ENCODE measurements at places on chromosomes 7 and 10.
A peak's percentile ranks its signal among the peaks of the same experiment; 100 is the strongest.

DNA sequence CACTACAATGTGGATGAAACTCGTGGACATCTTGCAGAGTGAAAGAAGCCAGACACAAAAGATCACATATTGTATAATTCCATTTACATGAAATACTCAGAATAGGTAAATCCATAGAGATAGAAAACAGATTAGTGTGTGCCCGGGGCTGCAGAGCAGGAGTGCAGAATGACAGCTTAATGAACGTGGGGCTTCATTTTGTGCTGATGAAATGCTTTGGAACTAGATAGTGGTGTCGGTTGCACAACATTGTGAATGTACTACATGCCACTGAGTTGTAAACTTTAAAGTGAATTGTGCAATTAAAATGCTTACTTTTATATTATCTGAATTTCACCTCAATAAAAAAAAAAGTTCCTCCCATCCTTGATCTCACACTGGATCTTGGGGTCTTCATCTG is 31.8 kb upstream of the CARD11 start:
- no peak for DNase-seq

- no peak for DNase-seq
Observed at GRCh38 chr10:98667081-98667480, 220.3 kb upstream of the HPS1 start.

DNA sequence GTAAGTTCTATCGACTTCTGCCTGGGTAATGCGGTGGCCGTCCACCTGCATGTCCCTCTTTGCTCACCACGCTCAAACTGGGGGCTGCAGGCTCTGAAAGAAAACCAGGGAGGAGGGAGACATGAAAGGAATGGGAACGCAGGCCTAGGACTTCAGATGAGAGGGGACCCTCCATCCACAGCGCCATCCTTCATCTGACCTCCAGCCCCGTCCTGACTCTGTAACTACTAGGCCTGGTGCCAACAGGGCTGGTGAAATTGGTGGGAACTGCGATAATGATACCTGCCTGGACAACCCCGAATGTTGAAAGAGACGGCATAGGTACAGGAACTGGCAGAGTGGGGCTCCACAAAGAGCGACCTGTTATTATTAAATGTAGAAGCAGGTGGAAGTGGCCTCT is 1.3 kb upstream of the ECHDC3 start:
- no peak for DNase-seq

GRCh38 chr7:129014501-129015101 is 40.3 kb downstream of the TNPO3 start:
- DNase-seq: no peak

- peak; percentile 36 for DNase-seq
Observed at GRCh38 chr10:85318809-85319807, 990.7 kb downstream of the CCSER2 start.

DNA sequence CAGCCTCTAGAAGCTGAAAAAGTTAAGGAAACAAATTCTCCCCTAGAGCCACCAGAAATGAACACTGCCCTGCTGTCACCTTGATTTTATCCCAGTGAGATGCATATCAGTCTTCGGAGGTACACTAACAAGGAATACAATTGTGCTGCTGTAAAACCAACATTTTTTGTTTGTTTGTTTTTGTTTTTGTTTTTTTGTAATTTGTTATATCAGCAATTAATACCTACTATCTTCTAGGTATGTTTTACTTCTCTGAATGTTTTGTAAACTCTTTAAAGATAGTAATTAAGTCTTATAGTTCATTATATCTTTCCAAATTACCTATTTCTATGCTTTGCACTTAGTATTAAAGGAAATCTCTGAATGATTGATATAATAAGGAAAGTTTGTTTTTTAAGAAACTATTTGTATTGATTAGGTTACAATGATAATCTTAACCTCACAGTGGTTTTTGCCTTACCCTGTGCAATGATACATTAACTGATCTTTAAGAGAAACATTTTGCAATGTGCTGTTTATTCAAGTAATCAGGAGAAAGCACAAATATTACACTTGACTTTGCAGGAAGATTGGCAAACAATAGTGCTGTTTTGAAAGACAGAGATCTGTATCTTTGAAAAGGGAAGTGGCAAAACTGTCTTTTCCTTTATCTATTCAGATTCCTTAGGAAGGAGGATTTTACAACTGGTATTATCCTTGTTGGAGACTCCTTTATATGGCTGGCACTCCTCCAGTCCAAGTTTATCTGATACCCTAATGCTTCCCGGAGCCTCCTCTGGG is 11.3 kb upstream of the HGF start:
- no peak for DNase-seq

DNA sequence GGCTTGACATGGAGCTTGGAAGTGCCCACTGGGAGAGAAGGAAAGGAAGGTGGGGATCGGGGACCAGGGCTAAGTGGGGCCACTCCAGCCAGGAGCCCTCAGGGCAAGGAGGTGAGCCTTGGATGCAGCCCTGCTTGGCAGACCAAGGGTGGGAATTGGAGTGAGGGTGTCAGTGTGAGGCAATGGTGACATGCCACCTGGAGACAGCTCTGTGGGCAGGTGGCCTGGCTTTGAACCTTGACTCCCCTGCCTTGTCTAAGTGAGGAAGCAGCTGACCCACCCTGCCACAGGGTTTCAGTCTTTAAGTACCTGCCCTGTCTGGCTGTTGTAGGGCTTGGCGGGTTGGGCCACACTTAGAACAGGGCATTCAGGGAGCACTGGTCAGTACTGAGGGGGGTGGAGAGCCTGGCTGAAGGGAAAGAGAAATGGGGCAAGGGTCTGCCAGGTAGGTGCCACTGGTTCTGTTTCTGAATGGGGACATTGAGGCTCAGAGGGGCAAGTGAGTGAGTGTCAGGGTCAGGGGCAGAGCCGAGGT is 4.8 kb downstream of the RAMP3 start:
- DNase-seq: no peak

DNA sequence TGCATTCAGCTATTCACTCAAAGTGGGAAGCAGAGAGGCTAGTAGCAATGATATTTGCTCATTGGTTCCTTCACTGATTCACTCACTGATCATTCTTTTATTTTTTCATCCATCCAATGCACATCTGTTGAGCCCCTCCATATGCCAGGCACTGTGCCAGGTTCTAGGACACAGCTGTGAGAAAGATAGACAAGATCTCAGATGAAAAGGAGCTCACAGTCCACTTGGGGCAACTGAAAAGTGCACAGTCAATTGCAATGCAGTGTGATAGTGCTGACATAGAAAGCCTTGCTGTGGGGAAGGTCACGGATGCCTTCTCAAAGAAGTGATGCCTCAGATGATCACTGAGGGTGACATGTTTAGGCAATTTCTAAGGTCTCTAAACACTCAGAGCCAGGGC is 262.3 kb downstream of the PTEN start:
- no peak for DNase-seq

- DNase-seq: no peak
Observed at GRCh38 chr7:118259115-118259514, 34.6 kb downstream of the ANKRD7 start.

- DNase-seq: peak; percentile 22
Observed at GRCh38 chr10:101444058-101444898, 90.3 kb downstream of the BTRC start.

GRCh38 chr7:148056406-148056805 is 534.2 kb upstream of the C7orf33 start:
- no peak for DNase-seq

DNA sequence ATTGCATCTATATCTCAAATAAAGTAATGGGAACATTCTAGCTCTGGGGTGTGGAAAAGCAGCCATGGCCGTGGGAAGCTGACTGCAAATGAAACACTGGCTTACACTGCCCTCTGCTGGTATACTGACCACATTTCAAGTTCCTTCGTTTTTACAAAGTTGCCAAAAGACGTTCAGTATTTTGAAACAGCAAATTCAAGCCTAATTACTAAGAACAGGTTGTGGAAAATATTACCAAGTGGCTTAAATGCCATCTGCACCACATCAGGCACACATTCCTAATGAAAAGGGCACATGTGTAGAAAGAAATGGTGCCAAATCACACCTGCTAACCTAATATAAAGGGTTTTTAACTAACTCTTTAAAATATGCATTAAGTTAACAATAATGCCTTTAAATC is 83.9 kb downstream of the JAZF1 start:
- DNase-seq: peak; percentile 66

DNA sequence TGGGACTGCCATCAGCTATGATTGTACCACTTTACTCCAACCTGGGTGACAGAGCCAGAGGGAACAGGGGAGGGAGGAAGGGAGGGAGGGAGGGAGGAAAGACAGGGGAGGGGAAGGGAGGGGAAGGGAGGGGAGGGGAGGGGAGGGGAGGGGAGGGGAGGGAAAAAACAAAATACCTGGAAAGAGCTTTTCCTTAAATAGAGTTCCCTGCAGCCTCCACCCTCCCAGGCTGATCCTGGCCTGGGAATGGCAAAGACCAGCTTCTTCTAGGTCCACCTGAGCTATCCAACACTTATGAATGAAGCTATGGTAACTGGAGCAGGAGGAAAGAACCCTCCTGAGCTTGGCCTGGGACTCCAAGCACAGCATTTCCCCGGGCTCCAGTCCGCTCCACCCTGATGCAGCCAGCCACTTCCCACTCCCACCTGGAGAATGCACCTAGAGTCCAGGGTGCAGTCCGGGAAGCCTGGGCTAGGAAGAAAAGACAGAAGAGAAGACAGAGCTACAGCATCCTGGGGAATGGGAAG is 66.1 kb downstream of the GRID1 start:
- no peak for DNase-seq

GRCh38 chr10:113003052-113003451 is 53.0 kb downstream of the TCF7L2 start:
- peak; percentile 38 for DNase-seq

- DNase-seq: no peak
Observed at GRCh38 chr10:25820472-25820871, 113.6 kb upstream of the MYO3A start.

GRCh38 chr10:97596101-97597082 is 6.9 kb downstream of the C10orf62 start:
- DNase-seq: peak; percentile 55

DNA sequence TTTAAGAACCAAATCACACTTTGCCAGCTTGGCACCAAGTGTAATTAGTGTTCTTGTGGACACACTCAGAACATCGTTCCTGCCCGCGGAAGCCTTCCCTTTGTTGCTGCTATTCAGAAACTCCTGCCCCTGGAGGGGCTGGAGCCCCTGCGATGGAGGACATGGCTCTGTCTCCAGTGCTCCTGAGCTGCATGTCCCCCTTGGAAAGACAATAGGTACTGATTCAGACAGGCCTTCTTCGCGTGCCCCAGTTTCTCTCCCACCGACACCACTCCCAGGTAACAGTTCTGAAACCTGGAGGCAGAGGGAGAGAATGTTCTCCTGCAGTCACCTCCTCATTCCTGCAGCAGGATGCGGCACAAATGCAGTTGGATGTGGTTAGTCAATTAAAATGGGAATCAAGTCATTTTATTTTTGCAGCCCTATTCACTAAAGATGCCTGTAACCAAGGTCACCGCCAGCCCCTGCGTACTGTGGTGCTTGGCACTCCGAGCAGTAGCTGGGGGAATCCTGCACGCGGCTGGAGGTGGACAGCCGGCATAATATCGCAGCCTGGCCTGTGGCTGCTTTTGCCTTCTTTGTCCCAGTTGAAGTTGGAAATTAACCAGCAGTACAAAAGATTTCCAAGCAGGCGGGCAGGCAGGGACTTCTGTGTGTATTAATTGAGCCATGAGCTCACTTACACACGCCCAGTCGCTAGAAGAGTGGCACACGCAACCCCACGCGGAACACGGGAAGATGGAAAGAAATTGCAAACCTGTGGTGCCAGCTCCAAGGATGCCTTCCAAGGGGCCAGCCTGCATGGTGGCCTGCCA is 205.7 kb downstream of the EBF3 start:
- DNase-seq: no peak

DNA sequence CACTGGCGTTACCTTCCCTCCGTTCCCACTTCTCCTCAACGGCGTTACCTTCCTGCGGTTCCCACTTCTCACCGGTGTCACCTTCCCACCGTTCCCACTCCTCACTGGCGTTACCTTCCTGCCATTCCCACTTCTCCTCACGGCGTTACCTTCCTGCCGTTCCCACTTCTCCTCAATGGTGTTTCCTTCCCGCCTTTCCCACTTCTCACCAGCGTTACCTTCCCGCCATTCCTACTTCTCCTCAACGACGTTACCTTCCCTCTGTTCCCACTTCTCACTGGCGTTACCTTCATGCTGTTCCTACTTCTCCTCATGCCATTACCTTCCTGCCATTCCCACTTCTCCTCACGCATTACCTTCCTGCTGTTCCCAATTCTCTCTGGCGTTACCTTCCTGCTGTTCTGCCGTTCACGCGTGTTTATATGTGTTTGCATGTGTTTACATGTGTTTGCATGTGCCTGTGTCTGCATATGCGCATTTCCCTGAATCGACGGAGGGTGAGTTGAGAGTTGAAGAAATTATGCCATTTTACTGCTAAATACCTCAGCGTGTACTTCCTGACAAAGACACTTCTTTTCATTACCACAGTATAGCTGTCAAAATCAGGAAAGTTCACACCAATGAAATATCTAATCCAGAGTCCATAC is 23.2 kb upstream of the CFAP46 start:
- DNase-seq: no peak

DNA sequence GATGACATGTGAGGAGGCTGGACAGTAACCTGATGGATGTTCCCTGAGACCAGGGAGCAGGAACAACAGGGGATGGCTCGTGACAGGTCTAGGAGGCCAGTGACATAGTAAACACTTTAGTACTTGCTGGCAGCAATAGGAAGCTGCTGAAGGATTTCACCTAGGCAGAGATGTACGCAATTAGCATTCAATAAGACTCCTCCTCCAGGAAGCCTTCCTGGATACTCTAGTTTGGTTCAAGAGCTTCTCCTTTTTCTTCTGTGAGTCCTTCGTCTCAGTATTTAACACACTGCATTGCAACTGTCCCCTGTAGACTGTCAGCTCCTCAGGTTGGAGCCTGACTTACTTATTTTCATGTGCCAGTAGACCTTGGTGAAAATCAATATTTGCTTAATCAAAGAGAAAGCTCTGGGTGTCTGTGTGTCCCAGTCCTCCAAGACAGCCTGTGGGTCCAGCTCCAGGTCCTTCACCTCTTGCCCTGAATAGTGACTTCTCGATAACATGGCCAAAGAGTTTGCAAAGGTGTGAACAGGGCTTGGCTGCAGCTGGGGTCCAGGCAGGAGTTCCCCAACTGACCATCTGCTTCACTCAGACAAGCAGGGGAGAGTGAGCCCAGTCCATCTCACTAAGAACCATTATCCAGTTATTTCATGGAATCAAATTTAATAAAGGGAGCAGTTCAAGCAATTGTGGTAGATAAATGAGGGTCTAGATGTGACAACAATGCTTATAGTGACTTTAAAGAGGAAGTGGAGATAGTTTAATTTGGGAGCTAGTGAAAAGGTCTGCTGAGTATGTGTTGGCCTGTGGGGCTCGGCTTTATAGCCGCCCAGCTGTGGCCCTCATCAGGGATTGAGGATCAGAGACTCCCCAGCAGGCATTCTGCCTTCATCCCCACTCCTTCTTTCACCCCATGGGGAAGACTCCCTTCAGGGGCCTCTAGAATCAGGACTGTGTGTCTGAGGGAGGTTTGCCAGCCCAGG is 9.4 kb downstream of the TMEM273 start:
- DNase-seq: no peak

DNA sequence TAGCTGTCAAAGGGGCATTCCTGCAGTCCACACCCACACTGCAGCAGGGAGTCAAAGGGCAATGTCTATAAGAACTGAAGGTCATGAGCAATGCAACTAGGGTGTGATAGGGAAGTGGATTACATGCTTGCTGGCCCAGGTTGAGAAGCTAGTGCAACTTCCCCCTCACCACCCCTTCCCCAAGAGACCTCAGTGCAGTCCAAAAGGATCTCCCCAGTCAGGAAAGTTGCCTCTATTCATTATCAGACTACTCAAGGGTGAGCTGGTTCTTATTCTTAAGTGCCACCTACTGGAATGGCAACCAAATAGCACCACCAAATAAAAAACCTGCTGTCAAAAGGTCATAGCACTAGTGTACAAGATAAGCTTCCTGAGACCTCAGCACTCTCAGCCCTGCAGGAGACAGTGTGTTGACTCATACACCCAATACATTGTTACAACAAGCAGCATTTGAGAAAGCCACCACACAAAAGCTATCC is 28.2 kb downstream of the MTERF1 start:
- peak; percentile 16 for DNase-seq
